ENCODE measurements at places on chromosomes 1 and 21.

DNA sequence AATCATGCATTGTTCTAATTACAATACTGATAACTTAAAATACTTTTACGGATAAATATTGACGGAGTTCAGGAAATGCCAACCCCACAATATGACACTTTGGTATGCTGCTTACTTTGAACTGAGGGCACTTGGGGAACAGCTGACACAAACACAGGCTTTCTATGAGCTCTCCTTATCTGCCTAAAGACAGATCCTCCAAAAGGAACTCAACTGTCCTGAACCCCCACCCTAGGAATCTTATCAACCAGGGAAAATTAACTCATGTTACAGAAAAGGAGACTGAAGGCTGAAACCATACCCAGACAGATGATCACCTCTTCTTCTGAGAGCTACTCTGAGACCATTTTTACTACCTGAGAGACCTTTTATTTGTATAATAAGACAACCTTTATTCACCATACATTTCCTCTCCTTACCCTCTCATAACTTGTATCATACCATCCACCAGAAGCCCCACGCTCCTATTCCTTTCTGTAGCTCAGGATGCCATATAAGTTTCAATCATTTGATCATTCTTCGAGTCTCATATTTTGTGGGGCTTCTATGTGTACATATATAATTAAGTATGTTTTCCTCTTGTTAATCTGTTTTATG, 239.5 kb downstream of the FAF1 start:
- no peak for DNase-seq

DNA sequence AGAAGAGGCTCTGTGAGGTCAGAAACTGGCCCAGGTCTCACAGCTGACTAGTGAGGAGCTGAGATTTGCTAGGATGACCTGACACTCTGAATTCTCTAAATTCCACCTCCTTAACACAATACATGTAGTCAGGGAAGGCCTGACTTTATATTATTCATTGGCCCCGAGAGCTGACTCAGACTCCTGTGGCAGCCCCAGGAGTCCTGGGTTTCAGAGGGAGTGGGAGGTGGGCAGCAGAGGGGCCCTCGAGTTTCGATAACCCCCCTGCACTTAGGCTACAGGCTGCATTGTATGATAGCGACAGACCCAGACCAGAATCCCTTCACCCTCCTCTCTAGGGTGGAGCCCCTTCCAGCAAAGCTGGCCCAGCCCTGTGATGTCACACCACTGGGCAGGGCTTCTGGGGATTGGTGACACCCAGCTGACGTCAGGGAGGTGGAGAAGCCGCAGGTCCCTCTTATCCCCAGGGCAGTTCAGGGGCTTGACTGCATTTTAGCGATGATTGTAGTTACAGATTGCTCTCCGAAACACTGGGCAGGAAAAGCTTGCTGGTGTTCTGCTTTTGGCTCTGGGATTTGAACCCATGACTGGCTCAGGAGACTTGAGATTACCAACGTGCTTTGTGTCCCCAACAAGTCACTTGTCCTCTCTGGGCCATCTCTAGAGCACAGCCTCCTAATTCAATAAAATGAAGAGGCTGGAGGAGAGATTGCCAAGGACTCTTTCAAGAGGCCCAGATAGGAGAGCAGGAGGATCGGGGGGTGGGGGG, 17.0 kb upstream of the GPR37L1 start:
- no peak for DNase-seq

DNA sequence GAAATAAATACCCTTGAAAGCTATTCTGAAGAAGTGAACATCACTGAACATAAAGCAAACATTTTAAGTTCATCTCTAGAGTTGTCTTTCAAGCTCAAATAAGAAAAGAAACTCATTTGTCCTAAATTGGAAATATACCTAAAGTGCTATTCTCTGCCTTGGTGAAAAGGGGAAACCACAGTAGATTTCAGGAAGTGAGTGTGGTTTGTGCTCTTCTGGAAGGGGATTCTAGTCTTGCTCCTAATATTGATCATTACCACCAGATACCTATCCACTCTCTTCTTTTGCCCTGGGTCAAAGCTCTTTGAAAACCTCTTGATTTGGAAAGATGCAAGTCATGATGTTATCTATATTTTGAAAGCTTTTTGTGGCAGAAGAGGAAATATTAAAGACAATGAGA, 798.1 kb downstream of the ADGRL2 start:
- DNase-seq: no peak

- no peak for DNase-seq
Observed at GRCh38 chr1:19488136-19488535, 2.8 kb upstream of the CAPZB start.

- no peak for DNase-seq
Observed at GRCh38 chr1:168135116-168135920, 1.4 kb downstream of the GPR161 start.

DNA sequence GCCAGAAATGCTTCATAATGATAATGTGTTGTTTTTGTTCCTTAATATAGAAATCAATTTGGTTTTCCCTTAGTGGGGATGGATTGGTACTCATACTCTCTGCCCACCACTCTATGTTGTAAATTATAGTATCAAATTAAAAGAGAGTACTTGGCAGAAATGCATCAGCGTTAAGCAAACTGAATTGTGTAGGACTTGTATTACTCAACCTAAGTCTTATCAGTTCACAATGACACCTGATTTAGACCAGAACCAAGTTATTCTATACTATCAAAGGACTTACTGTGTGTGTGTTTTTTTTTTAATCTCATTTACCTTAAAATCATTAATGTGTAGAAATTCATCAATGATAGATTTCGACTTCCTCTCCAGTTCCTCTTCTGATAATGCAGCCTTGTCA, 62.0 kb upstream of the HP1BP3 start:
- DNase-seq: no peak

GRCh38 chr1:218573925-218574324, 228.8 kb downstream of the TGFB2 start:
- no peak for DNase-seq

GRCh38 chr21:27681038-27681437, 714.1 kb upstream of the ADAMTS5 start:
- DNase-seq: no peak

DNA sequence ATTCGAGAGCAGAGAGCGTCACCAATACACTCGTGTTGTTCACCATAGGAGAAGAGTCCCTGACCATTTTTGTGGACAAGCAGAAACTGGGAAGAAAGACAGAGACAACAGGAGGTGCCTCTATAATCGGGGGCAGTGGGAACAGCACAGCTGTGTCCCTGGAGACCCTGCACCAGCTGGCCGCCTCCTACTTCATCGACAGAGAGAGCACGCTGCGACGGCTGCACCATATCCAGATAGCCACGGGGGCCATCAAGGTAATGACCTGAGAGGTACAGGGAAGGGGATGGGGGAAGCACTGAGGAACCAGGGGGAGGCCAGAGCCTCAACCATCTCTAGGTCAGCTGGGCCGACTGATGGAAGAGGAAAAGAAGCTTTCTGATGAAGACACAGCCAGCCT, 86.4 kb downstream of the BRINP2 start:
- DNase-seq: no peak

- no peak for DNase-seq
Observed at GRCh38 chr1:42777852-42778251, 6.9 kb upstream of the TMEM269 start.

- no peak for DNase-seq
Observed at GRCh38 chr1:193486671-193487229, 300.3 kb upstream of the B3GALT2 start.

GRCh38 chr1:222417264-222417663, 130.6 kb downstream of the HHIPL2 start:
- DNase-seq: no peak

DNA sequence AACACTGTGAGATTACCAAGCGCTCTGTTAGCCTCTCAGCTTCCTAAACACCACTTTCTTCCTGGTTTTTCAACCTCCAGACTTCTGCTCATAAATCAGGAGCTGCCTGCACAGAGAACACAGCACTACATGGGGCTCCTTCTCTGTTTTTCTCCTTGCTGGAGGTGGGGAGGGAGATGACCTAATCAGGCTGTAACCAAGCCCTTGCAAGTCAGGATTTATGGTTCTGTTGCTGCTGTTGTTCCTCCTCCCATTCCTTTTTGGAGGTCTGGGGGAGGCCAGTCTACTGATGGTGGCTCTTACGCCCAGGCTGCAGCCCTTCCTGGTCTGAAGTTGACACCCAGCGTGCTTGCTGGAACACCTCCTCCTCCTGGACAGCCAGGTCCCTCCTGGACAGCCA, 80.9 kb upstream of the AJAP1 start:
- no peak for DNase-seq

- DNase-seq: no peak
Observed at GRCh38 chr21:16532840-16533239, 803.1 kb downstream of the USP25 start.

DNA sequence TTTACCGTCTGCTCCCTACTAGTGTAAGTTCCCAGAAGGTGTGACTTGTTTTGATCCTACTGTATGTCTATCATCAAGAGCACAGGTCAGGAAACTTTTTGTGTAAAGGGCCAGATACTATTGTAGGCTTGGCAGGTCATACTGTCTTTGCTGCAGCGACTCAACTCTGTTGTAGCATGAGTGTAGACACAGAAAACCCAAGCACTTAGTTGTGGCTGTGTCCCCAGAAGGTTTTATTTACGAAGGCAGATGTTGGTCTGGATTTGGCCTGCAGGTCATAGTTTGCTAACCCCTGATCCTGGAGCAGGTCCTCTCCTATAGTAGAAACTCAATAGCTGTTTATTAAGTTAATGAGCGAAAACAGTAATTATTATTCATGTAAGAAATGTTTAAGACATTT, 365.9 kb upstream of the B3GALT2 start:
- DNase-seq: no peak

GRCh38 chr1:36306902-36307456, 811 bp downstream of the SH3D21 start:
- DNase-seq: peak; percentile 94

DNA sequence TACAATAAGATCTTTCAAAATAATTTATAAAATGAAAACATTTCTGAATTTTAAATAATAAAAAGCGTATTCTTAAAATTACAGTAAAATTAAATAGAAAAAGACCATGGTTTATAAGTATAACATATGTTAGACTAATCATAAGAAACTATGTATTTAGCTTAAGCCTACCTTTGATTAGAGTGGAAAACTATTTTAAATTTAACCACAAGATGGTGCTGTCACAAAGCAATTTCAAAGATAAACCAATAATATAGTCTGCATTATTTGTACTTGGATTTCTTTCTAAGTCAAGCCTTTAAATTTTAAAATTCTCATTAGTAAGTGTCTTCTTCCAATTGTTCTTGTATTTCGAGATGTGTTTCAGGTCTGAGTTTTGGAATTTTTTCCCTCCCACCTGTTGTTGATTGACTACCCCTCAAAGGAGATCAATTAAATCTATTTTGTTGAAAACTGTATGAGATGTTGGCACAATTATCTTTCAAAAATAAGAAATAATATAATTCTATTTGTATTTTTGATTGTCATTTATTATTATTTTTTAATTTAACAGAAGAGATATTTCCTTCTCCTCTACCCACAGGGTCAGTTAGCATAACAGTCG, 459.8 kb downstream of the KCNT2 start:
- DNase-seq: no peak

DNA sequence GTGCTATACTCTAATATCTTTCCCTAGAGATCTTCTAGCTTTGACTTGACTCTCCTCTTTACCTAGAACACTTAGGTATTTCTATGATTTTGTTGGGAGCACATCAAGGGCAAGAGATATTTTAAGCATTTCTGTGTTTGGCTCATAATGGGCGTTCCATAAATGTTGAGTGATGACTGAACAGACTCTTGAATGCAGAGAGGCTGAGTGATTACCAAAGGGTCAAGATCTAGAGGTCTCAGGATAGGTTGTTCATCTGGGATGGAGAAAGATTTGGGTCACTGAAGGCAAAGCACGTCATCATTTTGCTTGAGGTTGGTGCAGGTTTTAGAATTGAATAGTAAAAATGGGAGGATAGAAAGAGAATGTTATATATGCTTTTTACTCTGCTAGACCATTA, 705.4 kb upstream of the B3GALT2 start:
- DNase-seq: no peak

- DNase-seq: no peak
Observed at GRCh38 chr1:60280256-60280655, 206.7 kb upstream of the C1orf87 start.

GRCh38 chr1:191839891-191840290, 318.4 kb upstream of the RGS18 start:
- no peak for DNase-seq

- DNase-seq: no peak
Observed at GRCh38 chr1:36571106-36571505, 88.4 kb upstream of the CSF3R start.

GRCh38 chr1:167532375-167532774, 14.0 kb upstream of the CD247 start:
- DNase-seq: no peak

- DNase-seq: no peak
Observed at GRCh38 chr1:25039229-25039628, 109.2 kb upstream of the RUNX3 start.

- DNase-seq: no peak
Observed at GRCh38 chr1:178124115-178124514, 30.2 kb downstream of the RASAL2 start.

DNA sequence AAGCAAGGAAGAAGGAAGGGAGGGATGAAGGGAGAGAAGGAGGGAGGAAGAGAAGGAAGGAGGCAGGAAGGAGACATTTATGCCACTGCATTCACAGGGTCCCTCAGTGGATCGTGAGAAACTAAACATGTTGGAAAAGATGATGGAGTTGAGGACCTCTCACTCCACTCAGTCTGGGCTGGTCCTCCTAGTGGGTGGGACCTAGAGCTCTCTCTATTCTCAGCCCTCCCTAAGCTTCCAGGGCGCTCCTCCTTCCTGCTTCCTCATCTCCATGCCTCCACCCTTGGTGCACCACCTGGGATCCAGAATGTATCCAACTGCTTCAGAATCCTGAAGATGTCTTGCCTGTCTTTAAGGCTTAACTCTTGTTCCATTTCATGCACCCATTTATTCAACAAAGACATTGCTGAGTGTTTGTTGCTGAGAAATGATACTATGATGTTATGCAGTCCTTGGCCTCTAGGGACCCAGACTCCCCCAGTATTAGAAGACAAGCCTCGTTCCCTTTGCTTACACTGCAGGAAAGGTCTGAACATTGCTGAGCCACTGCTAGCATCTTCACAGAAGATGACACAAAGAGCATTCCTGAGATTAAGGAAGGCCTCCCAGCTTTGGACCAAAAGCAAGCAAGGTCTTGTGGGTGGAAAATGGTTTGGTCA, 88.5 kb downstream of the BEND5 start:
- DNase-seq: no peak

GRCh38 chr1:217919683-217920388, 288.7 kb downstream of the SPATA17 start:
- no peak for DNase-seq

- no peak for DNase-seq
Observed at GRCh38 chr1:209871430-209871829, 43.7 kb downstream of the UTP25 start.

GRCh38 chr1:113652771-113653170, 106.5 kb downstream of the PHTF1 start:
- DNase-seq: no peak

Data from Right ventricle myocardium inferior (tissue), 1 donor.